ENCODE measurements at places on chromosomes 7 and 10.

DNA sequence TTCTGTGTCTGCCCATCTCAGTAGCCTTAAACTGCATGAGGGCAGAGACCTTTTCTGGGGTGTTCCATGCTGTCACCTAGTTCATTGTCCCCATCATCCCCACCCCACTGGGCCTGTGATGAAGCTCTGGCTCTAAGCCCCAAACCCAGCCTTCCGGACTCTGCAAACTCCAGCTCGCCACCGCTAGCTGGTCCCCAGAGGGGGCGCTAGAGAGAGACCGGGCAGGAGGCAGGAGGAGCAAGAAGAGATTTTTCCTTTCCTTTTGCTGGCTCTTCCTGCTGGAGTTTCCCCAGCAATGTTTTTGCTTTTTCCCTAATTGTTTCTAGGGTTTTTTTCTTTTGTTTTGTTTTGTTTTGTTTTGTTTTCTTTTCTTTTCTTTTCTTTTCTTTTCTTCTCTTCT lies 234.4 kb downstream of the TEX36 start:
- DNase-seq: no peak

DNA sequence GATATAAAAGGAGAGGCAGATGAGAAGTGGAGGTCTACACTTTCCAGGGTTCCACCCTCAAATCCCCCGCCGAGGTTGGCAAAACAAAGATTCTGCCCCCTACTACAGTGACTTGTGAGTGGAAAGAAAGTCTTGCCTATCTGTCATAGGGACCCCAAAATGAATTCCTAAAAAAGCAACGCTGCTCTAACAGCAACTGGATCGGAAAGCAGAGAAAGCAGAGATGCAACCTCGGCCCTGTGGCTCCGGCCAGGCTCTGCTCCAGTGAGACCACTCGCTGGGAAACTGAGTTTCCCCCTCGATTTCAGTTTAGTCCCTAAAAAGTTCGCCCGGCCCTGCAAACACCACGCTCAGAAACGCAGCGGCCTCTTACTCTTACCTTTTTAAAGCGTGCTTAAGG lies 297.9 kb upstream of the NFE2L3 start:
- DNase-seq: no peak

GRCh38 chr7:157282141-157282801 lies 54.5 kb upstream of the DNAJB6 start:
- DNase-seq: no peak

GRCh38 chr7:32175099-32175498 lies 104.9 kb upstream of the PDE1C start:
- no peak for DNase-seq

DNA sequence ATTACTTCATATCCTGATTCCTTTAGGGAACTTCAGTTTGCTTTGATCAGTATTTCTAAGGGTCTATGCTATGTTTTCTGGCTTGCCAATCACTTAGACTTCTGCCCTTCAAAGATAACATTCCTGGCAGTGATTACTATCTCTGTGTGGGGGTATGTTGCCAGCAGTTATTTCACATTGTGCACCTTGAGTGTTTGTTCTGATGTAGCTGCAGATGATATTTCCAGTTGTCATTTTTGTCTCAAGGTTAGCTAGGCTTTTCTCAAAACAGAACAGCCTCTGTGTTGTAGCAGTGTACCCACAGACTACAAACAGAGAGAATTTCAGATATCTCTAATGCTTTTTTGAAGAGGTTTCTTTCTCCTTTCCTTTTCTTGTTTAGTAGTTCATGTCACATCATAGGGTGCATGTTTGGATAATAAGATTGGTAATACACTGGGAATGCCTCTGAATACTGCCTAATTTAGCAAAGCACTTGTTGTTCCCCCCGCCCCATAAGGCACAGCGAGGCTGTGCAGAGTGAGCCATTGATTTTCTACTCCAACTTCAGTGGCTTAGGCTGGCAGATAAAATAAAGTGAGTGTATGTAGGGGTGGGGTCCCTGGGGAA lies 134.7 kb upstream of the AGR3 start:
- no peak for DNase-seq

DNA sequence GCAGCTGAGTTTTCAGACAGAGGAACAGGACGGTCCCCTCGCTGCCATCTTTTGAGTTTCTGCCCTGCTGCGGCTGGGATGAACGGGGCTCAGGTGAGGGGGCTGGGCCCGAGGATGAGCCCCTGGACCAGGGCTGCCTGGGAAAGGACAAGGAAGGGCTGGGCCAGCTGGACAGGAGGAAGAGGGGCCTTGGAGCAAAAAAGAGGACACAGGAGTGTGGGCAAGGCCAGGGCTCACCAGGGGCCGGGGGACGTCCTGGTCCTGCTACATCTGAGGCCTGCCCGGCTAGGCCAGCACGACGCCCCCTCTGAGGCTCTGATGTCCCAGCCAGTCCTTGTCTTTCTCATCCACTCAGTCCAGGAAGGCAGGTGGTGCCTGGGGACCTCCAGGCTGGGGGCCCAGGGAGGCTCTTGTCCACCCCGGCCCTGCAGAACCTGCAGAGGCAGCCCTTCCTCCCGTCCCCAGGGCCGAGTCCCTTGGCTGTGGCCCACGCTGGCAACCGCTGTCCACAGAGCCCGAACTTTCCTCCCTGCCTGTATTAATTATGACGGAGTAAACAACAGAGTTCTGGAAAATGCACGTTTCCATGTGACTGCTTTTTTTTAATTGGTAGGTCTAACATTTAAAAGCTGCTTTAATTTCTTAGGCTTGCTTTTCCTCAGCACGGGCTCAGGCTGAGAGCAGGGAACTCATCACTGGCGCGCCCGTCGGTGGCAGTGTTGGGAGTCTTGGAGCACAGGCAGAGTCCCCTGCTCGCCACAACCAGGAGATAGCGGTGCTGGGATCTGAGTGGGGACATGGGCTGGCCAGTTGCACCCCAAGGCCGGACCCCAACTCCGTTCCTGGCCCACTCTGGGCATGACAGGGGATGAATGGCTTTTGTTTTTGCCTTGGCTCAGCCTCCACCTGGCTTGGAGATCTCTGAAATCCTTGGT lies 187.7 kb downstream of the ELFN1 start:
- DNase-seq: no peak

GRCh38 chr7:142669074-142669654 lies 80.1 kb upstream of the PRSS1 start:
- DNase-seq: no peak

GRCh38 chr7:157027568-157028198 lies 17.2 kb upstream of the MNX1 start:
- DNase-seq: no peak

DNA sequence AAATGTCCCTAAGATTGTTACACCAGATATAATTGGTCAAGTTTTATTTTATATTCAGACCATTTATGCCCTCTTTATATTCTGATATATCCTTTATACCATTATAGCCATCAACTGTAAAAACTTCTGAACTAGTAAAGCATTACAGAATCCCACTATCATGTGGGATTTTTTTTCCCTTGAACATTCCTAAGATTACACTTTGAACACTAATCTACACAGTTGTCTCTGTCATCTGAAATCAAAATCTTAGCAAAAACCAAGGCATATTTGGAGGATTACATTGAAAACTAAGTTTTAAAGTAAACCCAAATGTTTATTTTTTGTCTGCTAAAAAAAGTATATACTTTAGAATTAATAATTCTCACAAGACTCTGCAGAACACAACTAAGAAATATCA lies 116.2 kb upstream of the GPR22 start:
- no peak for DNase-seq
